HL-60 (cell line): ENCODE measurements at places on chromosomes 11 and 22.

GRCh38 chr11:59144096-59144495, 1.4 kb downstream of the FAM111A start:
- DNase-seq: no peak

GRCh38 chr11:86418106-86418505, 43.4 kb downstream of the CCDC81 start:
- DNase-seq: no peak

DNA sequence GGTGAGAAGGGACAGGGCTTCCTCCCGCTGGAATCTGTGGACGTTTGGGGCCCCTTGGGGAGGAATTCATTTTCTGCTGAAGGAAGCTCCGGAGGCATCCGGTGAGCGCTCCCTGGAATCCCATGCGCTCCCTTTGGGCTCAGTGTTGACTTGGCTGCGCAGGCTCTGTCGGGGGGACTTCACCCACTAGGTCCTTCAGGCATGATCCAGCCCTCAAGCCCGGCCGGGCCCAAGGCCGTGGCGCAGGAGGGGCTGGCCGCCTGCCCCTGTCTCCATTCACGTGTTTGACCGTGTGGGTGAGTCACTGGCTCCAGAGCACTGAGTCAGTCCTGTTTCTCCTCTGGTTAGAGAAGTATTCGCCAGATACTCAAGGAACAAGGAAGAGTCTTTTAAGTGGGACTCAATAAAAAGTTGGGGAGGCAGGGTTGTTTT, 1.4 kb downstream of the CTTN start:
- DNase-seq: peak; percentile 27

DNA sequence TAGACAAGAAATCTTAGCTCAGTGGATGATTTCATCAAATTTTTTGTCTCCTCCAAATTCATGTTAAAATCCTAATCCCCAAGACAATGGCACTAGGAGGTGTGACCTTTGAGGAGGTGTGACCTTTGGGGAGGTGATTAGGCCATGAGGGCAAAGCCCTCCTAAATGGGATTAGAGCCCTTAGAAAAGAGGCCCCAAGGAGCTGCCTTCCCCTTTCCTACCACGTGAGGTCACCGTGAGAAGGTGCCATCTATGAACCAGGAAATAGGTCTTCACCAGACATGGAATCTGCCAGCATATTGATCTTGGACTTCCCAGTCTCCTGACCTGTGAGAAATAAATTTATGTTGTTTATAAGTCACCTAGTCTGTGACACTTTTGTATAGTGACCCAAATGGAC, 138.7 kb downstream of the TRIM29 start:
- DNase-seq: peak; percentile 13

GRCh38 chr22:43878079-43878795, 13.6 kb downstream of the PNPLA5 start:
- no peak for DNase-seq

- DNase-seq: no peak
These were observed 37.3 kb downstream of the GALNT18 start for GRCh38 chr11:11584530-11584810.

DNA sequence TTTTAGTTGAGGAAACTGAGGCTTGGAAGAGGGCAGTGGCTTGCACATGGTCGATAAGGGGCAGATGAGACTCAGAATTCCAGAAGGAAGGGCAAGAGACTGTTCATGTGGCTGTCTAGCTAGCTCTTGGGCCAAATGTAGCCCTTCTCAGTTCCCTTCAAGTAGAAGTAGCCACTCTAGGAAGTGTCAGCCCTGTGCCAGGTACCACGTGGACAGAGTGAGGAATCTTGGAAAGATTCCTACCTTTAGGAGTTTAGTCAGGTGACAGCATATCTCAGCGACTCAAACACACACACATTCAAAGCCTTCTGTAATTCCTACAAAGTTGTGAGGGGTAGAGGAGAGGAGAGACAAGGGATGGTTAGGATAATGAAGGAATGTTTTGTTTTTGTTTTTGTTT, 18.3 kb downstream of the PIK3IP1 start:
- no peak for DNase-seq

- DNase-seq: no peak
These were observed 153.6 kb downstream of the RCN1 start for GRCh38 chr11:32244453-32244852.

DNA sequence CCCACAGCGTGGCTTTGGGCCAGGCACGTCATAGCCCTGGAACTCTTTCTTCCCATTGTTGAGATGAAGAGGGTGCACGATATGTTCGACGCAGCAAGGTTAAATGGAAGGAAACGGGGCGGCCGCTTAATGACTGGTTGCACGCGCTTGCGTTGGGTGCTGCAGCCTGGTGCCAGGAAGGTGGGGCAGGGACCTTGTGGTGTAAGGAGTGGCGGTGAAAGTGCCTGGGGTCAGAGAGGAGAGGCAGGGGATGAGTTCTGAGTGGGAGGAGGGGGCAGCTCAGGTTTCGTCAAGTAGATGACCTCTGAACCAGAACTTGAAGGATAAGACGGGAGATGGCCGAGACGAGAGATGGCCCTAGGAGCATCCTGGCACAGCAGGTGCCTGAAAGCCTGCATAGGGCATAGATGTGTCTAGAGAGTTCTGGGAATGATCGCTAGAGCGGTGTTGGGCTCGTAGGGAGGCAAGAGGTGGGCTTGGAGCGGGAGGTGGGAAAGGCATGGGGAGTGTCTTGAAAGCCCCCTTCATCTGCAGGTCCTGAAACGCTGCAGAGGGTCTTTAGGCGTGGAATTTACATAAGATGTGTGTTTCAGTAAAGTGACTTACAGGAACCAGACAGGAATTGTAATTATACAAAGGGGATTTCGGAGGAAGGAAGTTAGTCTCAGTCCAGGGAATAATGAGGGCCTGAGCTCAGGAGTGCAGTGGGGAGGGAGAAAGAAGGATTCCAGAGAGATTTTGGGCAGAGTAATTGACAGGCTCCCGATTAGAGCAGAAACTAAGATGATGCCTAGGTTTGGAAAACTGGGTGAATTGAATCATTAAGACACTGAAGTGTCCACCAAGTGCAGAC, 43.2 kb upstream of the CLDN5 start:
- DNase-seq: no peak

GRCh38 chr11:33706546-33706945, 5.9 kb upstream of the C11orf91 start:
- no peak for DNase-seq

DNA sequence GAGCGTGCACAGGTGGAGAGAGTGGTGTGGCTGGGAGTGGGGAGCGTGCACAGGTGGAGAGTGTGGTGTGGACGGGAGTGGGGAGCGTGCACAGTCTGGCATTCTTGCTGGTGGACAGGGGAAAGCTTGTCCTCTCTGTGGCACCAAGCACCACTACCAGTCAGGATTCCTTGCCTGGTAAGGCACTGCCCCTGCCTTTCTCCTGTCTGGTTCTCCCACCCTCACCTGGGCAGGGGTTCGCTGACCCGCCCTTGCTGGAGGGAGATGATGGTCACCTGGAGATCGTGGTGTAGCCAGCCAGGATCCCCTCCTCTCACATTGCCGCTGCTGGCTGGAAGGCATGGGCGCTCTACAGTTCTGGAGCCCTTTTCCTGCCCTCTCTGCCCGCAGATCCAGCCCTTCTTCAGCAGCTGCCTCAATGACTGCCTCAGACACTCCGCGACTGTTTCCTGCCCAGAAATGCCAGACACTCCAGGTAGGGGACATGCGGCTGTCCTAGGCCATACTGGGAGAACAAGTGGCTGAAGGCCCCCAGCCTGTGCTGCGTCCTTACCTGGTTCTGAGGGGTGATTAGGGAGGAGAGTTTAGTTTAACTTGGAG, 16.7 kb downstream of the TMEM121B start:
- no peak for DNase-seq

DNA sequence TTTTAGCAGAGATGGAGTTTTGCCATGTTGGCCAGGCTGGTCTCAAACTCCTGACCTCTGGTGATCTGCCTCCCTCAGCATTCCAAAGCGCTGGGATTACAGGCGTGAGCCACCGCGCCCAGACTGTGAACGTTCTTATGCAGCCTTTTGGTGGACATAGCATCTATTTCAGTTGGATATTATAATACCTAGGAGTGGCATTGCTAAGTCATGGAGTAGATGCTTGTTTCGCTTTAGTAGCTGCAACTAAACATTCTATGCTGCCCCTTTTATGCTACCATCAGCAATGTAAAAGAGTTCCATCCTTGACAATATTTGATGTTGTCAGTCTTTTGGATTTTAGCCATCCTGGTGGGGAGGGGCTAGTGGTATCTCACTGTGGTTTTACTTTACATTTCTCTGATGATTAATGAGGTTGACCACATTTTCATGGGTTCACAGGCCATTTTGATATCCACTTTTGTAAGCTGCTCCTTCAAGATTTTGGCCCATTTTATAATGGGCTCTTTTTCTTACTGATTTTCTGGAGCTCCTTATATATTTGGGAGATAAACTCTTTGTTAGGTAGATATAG, 16.5 kb upstream of the APOBEC3A start:
- no peak for DNase-seq

- no peak for DNase-seq
These were observed 77.8 kb upstream of the GDPD4 start for GRCh38 chr11:77379253-77379652.

GRCh38 chr22:19822301-19823117, 32.2 kb downstream of the GNB1L start:
- no peak for DNase-seq

GRCh38 chr11:75400146-75400865, 988 bp downstream of the RPS3 start:
- peak; percentile 28 for DNase-seq

- DNase-seq: peak; percentile 71
These were observed 38.2 kb downstream of the BRD1 start for GRCh38 chr22:49789289-49790141.

DNA sequence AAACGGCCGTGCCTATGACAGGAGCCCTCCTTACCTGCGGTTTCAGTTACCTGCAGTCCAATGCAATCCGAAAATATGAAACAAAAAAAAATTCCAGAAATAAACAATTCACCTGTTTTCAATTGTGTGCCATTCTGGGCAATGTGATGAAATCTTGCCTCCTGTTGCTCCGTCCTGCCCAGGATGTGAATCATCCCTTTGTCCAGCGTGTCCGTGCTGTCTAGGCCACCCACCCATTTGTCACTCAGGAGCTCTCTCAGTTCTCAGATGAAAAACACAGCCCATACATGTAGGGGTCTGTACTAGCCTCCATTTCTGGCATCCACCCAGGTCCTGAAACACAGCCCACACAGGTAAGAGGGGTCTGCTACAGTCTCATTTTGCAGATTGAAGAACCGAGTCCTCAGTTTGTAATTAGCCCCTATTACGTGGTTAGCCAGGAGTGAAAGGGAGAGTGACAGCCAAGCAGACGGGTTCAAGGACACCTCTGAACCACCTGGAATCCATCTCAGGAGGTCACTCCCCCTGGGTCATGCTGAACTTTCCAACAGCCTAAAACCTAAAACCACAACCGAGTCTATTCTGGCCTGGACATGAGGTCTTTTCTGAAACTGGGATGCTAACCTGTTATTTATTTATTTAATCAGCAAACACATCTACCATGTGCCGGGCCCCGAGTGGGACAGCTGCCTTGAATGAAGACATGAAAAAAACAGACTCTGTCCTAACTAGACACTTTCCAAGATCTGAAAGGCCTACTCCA, 317.2 kb downstream of the SHANK2 start:
- no peak for DNase-seq

GRCh38 chr22:22168190-22168940, 76.2 kb upstream of the VPREB1 start:
- DNase-seq: no peak

DNA sequence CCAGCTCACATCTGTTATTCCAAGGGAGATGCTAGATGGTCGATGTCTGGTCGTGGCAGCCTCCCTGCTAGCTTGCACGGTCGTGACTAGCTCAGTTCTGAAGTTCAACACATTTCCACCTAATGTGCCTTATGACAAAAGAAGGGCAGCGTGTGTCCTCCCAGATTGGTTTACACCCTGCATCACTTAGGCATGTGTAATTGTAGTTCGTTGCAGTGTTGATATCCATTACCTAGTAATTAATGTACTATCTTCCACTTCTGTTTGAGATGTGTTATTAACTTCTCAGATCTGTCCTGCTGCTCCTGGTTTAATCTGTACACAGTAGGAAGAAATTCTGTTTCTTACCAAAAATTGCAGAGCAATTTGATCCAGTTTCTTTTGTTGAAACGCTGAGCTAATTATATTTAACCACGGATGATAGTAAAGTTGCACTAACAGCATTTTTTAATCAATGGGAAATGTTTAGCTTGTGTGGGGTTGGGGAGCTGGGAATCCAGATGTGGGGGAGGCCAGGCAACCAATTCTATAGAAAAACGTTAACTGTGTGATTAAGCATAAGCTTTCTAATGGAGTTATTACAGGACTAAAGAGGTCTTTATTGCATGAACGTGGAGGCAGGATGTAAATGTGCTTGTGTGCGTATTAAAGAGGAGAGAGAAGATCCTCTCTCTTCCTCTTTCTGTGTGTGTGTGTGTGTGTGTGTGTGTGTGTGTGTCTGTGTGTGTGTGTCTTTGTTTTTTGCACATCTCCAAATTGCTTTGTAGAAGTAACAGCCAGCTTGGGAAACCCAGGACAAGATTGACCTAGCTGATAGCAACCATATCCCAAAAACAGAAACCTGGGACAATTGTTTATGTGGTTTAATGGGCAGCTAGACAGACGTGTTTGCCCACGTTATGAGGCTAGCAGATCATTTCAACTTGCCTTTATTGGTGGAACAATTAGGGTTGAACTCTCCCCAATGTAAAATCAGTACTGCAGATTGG, 145.7 kb upstream of the TTC12 start:
- DNase-seq: no peak

DNA sequence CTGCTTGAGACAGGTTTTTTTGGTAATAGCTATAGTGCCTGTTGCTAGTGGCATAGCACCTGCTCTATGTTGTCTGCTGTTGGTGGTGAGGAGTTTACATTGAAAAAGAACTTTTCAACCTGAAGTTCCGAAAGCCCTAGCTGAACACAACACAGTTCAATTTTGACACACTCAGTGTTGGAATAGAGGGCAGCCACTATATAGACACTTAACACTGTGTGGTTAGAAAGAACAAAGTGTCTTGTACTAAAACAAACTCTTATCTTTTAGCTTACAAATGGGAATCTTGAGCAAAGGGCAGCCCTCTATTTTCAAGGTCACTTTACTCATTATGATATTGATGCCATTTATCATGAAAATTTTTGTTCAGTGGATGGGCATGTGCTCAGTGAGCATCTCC, 18.4 kb downstream of the TBCEL start:
- DNase-seq: no peak

GRCh38 chr11:59938718-59939117, 486 bp downstream of the OOSP1 start:
- no peak for DNase-seq

- DNase-seq: no peak
These were observed 73.0 kb upstream of the ADSL start for GRCh38 chr22:40273319-40273718.

DNA sequence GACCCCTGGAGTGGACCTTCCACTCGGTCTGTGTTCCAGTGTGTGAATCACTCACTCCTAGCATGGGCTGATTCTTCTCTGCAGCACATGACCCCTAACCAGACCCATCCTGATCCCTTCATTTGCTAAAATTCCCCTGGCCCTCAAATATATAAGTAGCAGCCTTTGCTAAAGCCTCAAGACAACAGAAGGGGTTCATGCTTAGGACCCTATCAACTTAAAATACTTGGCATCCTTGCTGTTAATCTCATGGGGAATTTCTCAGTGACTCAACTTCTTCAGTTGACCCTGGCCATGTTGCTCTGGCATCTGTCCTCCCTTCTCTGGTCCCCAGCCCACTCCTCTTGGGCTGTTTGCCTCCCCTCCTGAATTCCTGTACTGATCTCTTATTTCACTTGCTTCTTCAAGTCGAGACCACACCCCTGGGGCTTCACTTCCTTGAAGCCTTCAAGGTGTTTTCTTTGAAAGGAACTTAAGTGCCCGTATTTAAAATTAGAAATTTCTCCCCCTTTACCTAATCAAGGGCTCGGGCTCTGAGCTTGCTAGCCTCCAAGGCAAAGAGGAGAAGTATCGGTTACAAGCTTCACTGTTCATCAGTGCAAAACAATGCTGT, 23.6 kb downstream of the NNMT start:
- DNase-seq: no peak
